ENCODE measurements at places on chromosomes 2 and 18.

- no peak for DNase-seq
Measured at GRCh38 chr2:237254369-237254861, 159.5 kb downstream of the COL6A3 start.

GRCh38 chr2:150339282-150339681 is 148.2 kb downstream of the RND3 start:
- DNase-seq, result no peak

DNA sequence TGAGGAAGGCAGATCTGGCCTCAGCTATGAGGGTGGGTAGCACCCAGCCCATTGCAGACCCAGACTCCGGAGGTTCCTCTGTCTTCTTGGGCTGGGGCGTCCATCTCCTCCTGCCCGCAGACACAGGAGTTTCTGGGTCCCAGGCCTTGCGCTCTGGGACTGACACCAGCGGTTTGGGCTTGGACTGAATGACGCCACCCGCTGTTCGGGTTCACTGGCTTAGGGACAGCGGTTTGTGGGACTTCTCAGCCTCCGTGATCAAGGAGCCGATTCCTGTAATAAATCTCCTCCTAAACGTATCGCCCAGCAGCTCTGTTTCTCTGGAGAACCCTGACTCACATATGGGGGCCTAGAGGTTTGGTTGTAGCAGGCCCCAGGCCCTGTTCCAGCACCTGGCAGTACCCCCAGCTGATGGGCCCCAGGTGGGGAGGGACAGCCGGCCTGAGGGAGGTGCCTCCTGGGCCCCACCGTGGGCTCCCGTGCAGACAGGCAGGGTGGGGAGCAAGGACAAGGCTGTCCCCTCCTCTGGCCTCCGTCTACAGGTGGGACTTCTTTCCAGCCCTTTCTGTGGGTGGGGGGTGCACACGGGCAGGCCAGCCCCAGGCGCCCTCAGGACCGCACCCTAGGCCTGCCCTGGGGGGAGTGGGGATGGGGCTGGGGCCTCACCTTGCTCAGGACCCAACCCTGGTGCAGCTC is 4.5 kb upstream of the AQP12A start:
- DNase-seq, result peak; percentile 53

DNA sequence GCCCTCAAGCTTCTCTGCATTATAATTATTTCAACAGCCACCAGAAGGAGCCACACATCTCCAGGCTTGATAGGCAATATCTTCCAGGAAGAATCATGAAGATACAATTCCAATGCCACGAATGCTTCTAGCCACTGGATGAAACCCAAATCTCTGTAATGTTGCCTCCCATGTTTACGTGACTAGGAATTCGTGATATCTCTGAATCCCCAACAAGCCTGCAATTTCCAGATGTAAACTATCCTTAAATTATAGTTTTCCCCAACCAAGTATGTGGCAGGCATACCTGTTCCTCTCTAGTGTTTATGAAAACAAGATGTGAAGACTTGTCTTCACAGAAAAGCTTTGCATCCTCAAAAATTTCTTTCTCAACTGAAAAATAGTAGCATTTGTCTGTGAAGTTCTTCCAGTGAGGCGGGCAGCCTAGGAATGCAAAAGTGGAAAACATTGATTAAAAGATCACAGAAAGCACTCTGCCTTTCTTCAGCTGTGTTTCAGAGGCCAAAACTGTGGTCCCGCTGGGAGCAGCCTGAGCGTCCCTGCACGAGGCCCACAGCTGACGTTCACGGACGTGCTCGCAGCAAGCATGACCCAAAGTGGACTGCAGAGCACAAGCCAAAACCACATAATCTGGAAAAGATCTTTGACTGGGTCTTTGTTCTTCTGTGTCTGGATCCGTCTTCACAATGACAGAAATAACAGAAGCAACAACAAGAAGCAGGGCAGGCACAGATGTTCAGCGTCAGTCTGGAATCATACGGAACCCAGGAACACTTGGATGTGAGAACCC is 65.1 kb upstream of the THOC1 start:
- no peak for DNase-seq

DNA sequence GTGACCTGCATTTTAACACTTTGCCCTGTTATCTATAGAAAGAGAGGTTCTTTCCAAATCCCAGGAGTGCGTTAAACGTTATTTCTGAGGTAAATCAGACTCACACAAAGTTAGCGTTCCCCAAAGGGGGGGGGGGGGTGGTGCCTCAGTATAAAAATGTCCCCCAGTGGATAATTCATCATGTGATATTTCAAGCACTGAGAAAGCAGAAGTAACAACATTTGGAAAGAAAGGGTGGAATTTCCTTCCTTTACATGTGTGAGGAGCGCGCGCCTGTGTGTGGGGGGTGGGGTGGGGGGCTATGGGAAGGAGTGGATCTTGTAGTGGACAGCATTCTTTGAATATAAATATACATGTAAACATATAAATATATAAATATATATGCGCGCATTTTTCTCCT is 630.9 kb downstream of the NYAP2 start:
- no peak for DNase-seq

DNA sequence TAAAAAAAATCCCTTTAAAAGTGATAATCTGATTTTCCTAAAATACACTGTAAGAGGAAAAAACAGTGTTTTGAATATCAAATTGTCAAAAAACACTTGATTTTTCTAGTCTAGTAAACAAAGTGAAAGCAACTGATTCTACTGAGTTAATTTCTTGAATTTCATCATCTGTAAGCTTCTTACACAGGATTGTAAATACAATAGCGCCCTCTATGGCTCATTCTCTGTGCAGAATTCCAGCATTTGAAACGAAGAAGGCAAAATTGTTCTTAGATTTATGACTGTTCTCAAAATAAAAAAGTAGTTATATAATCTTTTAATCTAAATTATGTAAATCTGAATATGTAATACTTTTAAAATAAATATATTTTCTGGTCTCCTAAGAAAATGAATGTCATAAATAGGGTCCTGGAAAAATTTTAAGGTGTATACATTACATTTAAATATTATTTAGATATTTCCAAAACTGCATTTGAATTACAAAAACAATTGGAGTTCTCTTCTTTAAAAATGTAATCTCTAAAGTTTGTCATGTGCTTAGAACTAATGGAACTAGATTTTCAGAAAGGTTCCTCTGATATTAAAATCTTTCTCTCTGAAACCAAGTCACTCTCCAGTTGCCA is 176.9 kb upstream of the MC4R start:
- no peak for DNase-seq
